ENCODE measurements at places on chromosomes 3 and 15. TPM values are rescaled to one million over a fixed set of nuclear protein-coding genes. Genes with fewer than 3 reads are reported as not detected.

LXN gene
- 196 TPM for total RNA-seq

HEG1 gene
- total RNA-seq, result 32.6 TPM

PCYT1A gene
- total RNA-seq, result 97.8 TPM

DAPK2 gene
- total RNA-seq, result 5.8 TPM

PLCB2 gene
- total RNA-seq, result 0.66 TPM

WWTR1 gene
- total RNA-seq, result 24.1 TPM

STAC gene
- total RNA-seq, result 7.7 TPM

SH2D7 gene
- not detected for total RNA-seq

GPR149 gene
- not detected for total RNA-seq

ATP13A3 gene
- total RNA-seq, result 199 TPM

IGSF11 gene
- not detected for total RNA-seq

OR5K3 gene
- not detected for total RNA-seq

RAB6B gene
- 0.22 TPM for total RNA-seq

MKRN2OS gene
- not detected for total RNA-seq

FNDC3B gene
- total RNA-seq, result 74.1 TPM

ATP13A5 gene
- total RNA-seq, result not detected

CFAP20DC gene
- total RNA-seq, result 2.9 TPM

TERC gene
- 759 TPM for total RNA-seq

GCSAM gene
- not detected for total RNA-seq

ZIC1 gene
- total RNA-seq, result not detected

KCNAB1 gene
- total RNA-seq, result not detected

PLA2G4F gene
- total RNA-seq, result 0.12 TPM

CASR gene
- total RNA-seq, result not detected

NXPE3 gene
- total RNA-seq, result 25.2 TPM

CCR3 gene
- total RNA-seq, result not detected

HTR3E gene
- total RNA-seq, result not detected

ZPLD1 gene
- 0.62 TPM for total RNA-seq

RAB8B gene
- total RNA-seq, result 101 TPM

COPG1 gene
- total RNA-seq, result 352 TPM

TLR9 gene
- under 0.01 TPM for total RNA-seq

DUOXA2 gene
- not detected for total RNA-seq

PAK6 gene
- under 0.01 TPM for total RNA-seq

SNX33 gene
- 11.2 TPM for total RNA-seq

ACOX2 gene
- 10.2 TPM for total RNA-seq

AMT gene
- total RNA-seq, result 0.66 TPM

ST3GAL6 gene
- total RNA-seq, result 12.9 TPM

ISY1 gene
- total RNA-seq, result 25.9 TPM

MESP1 gene
- 1.1 TPM for total RNA-seq

GRK7 gene
- total RNA-seq, result under 0.01 TPM

ARNT2 gene
- total RNA-seq, result 3.7 TPM

C3orf49 gene
- total RNA-seq, result not detected

PTX3 gene
- 186 TPM for total RNA-seq

SPINK8 gene
- not detected for total RNA-seq
